CD4-positive, alpha-beta T cell treated with Interleukin-15 for 1 hour (primary cell): ENCODE measurements at places on chromosomes 5 and 9.
A peak's percentile ranks its signal among the peaks of the same experiment; 100 is the strongest.

GRCh38 chr9:124347206-124347967 is 67.9 kb downstream of the PSMB7 start:
- DNase-seq = peak; percentile 6

- no peak for DNase-seq
Measured at GRCh38 chr5:57841676-57842363, 359.2 kb upstream of the ACTBL2 start.

GRCh38 chr5:179259731-179260323 is 85.4 kb downstream of the ADAMTS2 start:
- DNase-seq = no peak

DNA sequence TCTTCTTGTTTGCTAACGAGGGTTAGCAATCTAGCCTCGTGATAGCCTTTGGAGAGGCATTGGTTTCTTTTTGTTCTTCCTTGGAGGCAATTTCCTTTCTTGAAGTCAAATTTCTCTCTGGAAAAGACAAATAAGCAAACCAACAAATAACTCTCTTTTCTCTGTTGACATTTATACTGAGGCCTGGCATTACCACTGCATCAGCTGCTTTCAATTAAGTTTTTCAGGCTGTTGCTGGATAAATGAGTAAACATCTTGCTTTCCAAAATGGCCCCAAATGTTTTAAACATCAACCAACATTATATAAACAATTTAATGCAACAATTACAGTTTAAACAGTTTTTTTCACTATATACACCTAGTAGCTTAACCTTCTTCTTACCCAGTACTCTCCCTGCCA is 264.4 kb downstream of the HTR1A start:
- DNase-seq = no peak

- no peak for DNase-seq
Measured at GRCh38 chr5:138536665-138537315, 6.2 kb downstream of the ETF1 start.

DNA sequence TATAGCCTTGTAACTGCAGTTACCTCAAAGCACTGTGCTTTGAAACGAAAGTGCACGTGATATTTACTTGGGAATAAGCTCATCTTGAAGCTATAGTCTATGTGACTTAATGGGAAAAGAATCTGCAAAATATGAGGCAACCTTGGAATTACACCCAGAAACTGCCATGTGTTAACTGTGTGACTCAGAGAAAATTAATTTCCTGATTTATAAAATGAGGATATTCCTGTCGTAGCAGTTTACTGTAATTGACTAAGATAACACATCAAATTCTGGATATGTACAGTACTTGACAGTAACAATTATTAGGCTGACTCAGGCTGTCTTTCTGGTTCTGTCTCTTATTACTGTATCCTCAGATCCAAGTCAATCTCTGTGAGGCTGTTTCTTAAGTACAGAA is 1079.9 kb upstream of the ACO1 start:
- DNase-seq = no peak
